CD8-positive, alpha-beta memory T cell (primary cell): ENCODE measurements at places on chromosomes 11 and 22.

GRCh38 chr11:128336203-128336602 lies 251.2 kb downstream of the ETS1 start:
- DNase-seq = no peak

- no peak for DNase-seq
These were observed 189.2 kb downstream of the EFCAB6 start for GRCh38 chr22:43622886-43623285.

GRCh38 chr22:33888821-33889220 lies 31.5 kb downstream of the LARGE1 start:
- no peak for DNase-seq

- DNase-seq = no peak
These were observed 77.6 kb downstream of the ETS1 start for GRCh38 chr11:128509621-128510389.

DNA sequence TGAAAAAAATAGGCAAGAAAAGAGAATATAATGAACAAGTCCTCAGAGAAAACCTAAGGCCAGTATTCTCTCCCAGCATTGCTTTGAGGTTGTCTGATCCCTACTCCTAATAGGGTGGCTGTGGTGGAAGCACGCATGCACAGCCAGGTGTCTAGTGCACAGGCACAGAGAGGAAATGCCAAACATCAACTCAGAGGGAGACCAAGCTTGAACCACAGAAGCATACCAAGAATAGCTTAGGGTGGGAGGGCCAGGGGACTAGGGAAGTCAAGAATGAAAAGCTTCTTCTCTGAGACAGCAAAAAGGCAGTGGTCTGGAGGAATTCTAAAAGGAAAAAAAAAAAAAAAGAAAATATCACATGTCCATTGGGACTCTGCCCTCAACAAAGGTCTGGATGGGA lies 244.1 kb upstream of the API5 start:
- DNase-seq = no peak

GRCh38 chr11:69630424-69630823 lies 10.5 kb upstream of the CCND1 start:
- no peak for DNase-seq

- DNase-seq = no peak
These were observed 4.6 kb upstream of the TMEM126A start for GRCh38 chr11:85643191-85643614.

GRCh38 chr11:35552616-35553015 lies 27.2 kb upstream of the PAMR1 start:
- no peak for DNase-seq

- no peak for DNase-seq
These were observed 80.6 kb downstream of the KCNJ1 start for GRCh38 chr11:128786507-128786906.
